ENCODE measurements at places on chromosomes 6 and 20.

DNA sequence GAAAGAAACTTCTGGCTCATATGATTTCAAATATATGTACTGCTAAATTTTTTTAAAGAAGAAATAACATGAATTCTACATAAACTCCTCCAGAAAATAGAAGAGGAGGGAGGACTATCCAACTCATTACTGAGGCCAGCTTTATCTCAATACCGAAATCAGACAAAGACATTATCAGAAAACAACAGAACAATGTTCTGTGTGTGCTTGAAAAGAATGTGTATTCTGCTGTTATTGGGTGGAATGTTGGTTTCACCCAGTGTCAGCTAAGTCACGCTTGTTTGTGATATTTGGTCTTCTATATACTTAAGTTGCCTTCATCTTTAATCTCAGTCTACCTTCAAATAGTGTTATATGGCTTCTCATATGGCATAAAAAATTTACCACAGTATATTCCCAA lies 18.6 kb upstream of the ELOVL2 start:
- no peak for ATAC-seq

- no peak for ATAC-seq
Measured at GRCh38 chr6:121682666-121683065, 247.2 kb downstream of the GJA1 start.

DNA sequence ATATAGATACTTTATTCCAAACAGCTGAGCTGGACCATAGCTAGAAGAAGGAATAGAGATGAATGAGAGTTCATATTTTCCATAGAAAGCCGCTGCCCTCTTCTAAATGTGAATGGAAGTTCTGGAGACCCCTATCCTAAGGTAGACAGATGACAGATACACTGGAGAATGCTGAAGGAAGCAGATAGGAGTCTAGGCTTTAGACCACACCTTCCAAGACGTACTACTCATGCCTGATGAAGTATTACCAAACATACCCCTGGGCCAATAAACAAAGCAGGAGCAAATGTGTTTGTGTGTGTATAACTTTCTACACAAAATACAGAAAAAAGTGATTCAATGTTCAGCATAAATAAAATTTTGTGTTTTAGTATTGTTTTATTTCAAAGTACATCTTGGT lies 9.1 kb upstream of the SLC17A2 start:
- no peak for ATAC-seq

DNA sequence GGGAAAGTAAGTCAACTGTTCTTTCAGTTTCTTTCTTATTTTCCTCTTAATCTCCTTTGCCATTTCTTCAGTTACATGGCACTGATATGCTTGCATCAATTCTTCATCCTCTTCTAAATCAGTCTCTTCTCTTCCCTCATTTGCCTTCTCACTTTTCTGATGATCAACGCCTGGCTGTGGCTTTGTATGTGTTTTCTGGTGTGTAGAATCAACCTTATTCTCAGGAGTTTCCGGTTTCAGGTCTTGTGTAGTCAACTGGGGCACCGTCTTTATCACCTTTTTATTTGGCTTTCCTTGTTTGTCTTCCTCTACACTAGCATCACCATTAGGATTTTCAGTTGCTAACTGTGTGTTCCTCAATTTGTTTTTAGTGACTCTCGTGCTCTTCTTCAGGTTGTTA lies 31.6 kb downstream of the AHI1 start:
- no peak for ATAC-seq

GRCh38 chr20:43968341-43969000 lies 53.8 kb downstream of the TOX2 start:
- ATAC-seq, result no peak

DNA sequence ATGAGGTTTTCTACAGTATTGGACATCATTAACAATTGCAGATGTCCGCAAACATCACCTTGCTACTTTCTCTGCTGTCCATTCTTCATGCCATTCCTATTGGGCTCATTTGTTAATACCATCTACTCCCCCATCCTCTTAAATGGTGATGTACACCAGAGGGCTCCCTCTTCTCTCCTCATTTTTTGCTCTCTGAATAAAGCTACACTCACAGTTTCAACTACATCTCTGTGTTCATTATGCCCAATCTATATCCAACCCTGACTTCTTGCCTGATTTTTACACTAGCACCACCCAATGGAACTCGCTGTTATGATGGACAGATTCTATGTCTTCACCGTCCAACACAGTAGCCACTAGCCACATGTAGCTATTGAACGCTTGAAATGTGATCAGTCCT lies 288.1 kb upstream of the ID4 start:
- no peak for ATAC-seq

DNA sequence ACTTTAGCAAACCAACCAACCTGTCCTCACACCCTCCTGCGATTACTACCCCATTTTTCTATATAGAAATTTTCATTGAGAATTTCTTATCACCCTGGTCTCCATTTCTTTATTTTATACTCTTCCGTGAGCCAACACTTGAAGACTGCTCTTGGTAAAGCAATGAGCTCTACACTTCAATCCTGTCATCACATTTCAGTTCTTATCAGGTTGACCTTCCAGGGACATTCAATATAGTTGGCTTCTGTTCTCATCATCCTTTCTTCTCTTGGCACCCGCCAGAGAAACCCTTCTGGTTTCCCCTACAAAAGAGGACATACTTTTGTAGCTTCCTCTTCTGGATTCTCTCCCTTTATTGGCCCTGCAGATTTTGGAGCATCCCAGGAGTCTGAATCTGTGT lies 279.3 kb downstream of the PRKN start:
- no peak for ATAC-seq

DNA sequence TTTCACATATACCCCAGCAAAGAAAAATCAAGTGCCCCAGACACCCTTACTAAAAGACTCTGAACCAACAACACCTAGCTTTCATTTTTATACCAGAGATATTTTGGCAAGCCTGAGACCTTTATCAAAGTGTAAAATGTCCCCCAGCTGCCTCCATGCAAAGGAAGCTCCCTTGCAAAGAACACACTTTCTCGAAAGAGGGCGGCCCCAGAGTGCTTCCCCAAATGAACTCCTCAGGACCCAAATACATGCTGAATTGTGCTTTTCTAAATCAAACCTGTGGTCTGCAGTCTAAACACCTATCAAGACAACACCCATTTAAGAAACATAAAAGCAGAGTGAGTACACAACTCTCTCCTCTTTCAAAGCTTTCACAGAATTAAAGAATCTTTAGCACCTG lies 490 bp downstream of the IPCEF1 start:
- no peak for ATAC-seq

Measured in esophagus mucosa (tissue), 1 donor.